ENCODE measurements at places on chromosomes 12 and 14.

- peak; percentile 36 for DNase-seq
Measured at GRCh38 chr14:102902523-102903247, 19.8 kb upstream of the AMN start.

GRCh38 chr12:113228394-113229028, 7.2 kb downstream of the TPCN1 start:
- no peak for DNase-seq

DNA sequence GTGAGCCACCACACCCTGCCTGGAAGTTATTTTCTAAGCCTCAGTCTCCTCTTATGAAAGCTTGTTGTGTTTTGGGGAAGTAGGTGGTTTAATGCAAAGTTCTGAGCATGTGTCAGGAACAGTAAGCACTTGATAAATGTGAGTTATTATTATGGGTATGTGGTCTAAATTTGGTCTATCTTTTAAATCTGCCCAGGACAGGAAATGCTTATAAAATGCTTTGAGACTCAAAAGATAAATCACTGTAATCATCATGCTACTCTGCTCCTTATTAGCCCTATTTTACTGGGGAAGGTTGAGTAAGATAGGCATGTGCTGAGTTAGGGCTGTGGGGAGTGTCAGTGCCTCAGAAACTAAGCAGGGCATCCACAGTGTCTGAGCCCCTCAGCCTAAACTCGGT, 13.1 kb upstream of the SRSF5 start:
- no peak for DNase-seq

- no peak for DNase-seq
Measured at GRCh38 chr12:52151837-52152783, 39.7 kb downstream of the KRT80 start.

DNA sequence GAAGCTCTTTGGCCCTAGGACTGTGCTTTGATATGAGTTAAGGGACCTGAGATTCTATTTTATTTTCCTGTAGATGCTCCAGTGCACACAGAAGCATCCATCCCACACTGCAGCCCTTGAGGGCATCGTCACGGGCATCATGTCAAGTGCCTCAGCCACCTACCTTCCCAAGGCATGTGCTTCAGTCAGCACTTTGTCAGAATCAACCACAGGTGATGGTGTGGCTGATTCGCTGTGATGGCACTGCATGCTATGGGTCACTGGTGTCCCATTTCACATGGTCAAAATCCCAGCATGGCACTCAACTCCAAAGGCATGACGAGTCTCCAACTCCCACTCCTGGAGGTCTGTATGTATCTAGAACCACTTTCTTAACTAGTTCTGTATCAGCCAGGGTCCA, 100.8 kb downstream of the AACS start:
- DNase-seq: no peak

DNA sequence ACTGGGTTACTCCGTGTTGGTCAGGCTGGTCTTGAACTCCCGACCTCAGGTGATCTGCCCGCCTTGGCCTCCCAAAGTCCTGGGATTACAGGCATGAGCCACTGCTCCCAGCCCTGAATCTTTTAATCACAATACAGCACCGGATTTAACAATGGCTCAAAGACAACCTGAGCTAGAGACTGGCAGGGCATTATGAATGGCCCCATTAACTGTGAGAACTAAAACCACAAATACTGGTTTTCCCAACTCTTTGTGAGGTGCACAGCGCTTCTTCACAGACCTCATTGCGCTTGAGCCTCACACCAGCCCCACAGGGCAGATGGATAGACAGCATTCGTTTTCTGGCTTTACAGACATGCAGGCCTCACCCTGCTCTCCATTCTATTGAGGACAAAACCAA, 107.0 kb upstream of the FKBP4 start:
- DNase-seq: no peak

- DNase-seq: no peak
Measured at GRCh38 chr14:102318781-102319276, 717 bp upstream of the ZNF839 start.

GRCh38 chr14:68214431-68214830, 394.9 kb downstream of the RAD51B start:
- no peak for DNase-seq

- DNase-seq: peak; percentile 54
Measured at GRCh38 chr14:44803239-44803905, 158.4 kb downstream of the KLHL28 start.

GRCh38 chr14:69152902-69153151, at the start of gene DCAF5:
Gene DCAF5 (minus strand): TSS chr14:69153119. CDS start chr14:69152978, 141 bp downstream.
- DNase-seq: peak; percentile 85

- DNase-seq: peak; percentile 25
Measured at GRCh38 chr12:27549801-27550652, 26.0 kb downstream of the PPFIBP1 start.

GRCh38 chr12:89960011-89960507, 251.4 kb upstream of the ATP2B1 start:
- no peak for DNase-seq

- DNase-seq: no peak
Measured at GRCh38 chr12:6199531-6200255, 507 bp upstream of the CD9 start.

DNA sequence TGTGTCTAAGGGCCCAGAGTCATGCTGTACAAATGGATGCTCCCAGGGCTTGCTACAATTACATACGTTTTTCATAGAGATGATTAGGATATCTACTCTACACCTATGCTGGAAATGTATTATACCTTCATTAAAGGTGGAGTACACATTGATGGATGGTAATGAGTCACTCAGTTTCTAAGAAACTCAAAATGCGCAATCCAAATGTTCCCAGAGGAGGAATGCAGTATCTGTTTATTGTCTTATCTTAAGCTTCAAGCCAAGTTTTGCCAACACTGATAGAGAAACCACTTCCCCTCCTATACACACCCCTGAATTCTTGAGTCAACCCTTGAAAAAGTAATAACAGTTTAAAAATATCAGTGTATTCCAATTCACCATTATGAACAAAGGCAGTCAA, 266.6 kb upstream of the FAR2 start:
- no peak for DNase-seq

DNA sequence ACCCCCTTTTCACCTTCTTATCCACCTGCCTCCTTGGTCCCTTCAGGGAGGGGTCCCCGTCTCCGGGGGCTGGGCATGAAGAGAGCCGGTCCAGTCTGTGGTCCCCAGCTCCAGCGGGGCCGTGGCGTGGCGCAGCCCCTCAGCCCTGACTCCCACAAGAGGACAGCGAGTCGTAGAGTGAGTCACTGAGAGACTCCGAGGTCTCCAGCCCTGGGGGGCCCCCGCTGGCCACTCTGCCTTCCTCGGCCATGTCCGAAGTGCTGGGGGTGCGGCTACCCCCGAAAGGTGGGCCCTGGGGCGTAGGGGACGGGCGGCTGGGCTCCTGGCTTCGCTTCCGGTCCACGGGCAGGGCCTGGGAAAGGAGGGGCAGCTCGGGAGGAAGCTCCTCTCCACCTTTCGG, 36.5 kb downstream of the NCKAP5L start:
- DNase-seq: no peak

DNA sequence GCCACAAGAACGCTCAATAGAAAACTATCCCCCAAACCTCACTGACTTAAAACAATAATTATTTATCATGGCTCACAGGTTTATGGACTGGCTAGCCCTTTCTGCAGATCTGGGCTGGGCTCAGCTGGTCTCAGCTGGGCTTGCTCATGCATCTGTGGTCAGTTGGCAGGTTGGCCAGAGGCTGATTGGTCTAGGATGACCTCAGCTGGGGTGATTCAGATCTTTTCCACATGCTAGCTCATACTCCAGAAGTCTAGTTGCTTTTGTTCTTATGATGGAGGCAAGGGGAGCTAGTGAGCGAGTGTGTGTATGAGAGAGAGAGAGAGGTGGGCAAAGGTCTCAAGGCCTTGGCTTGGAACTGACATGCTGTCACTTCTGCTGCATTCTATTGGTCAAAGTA, 181.2 kb upstream of the NRXN3 start:
- DNase-seq: no peak

DNA sequence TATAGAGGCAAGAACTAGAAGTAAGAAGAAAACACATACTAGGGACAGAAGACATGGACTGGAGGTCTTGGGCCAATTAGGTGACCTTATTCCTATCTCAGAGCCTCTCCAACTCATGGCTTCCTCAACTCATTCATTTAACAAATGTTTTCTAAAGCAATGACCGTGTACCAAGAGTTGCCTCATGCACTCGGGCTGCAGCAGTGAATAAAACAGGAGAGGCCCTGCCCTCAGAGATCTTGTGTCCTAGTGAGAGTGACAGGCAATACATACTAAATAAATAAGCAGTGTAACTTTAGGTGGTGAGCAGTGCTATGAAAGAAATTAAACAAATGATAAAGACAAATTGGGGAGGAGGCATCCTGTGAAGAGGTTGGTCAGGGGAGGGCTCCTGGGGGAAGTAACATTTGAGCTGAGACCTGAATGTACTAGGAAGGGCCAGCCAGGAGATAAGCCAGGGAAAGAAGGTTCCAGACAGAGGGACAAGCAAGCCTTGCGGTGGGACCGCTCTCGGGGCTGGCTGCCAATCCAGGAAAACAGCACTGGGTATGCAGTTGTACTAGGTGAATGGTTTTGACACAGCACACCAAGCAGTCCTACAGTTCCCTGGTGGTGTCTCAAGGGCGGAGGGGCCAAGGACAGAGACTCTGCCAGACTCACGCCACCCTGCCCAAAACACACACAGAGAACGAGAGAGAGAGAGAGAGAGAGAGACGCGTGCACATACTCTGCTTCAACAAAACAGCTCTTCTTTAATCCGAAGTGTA, 1.3 kb downstream of the NINJ2 start:
- DNase-seq: no peak

GRCh38 chr12:23949348-23950209, at the start of gene SOX5:
Gene SOX5 (minus strand): TSS chr12:23949670. CDS start chr12:23949601, 69 bp downstream.
- DNase-seq: no peak

GRCh38 chr12:28563936-28564335, 373.7 kb downstream of the CCDC91 start:
- DNase-seq: no peak

GRCh38 chr14:102692334-102692733, 84.9 kb upstream of the TRAF3 start:
- no peak for DNase-seq

DNA sequence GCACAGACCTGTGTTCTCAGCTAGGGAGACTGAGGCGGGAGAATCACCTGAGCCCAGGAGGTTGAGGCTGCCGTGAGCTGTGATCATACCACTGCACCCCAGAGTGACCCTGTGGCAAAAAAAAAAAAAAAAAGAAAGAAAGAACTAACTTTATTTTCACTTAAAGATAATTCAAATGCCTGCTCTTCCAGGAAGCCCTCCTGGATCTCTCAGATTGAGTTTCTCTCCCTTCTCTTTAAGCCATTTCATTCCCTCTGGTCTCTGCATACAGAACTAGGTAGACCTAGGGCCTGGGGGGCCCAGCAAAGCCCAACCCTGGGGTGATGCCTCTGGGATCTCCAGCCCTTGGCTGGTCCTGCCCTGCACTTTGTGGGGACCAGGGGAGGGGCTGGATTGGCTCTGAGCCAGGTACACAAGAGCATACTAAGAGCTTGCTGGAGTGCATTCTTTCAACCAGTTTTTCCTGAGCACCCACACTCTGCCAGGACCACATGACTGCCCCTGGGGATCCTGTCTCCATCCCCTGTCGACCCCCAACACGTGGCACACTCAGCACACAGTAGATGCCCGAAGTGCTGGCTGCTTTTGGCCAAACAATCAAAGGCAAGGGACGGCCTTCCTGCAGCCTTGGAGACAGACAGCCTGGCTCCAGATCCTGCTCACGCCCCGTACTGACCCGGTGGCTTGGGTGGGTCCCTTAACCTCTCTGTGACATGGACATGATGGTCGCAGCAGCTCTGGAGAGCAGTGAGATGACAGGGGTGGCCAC, 52.7 kb downstream of the CYP46A1 start:
- DNase-seq: no peak

- no peak for DNase-seq
Measured at GRCh38 chr12:45737638-45738037, 8.1 kb downstream of the ARID2 start.

- no peak for DNase-seq
Measured at GRCh38 chr14:93592786-93593185, 162.0 kb downstream of the UNC79 start.

DNA sequence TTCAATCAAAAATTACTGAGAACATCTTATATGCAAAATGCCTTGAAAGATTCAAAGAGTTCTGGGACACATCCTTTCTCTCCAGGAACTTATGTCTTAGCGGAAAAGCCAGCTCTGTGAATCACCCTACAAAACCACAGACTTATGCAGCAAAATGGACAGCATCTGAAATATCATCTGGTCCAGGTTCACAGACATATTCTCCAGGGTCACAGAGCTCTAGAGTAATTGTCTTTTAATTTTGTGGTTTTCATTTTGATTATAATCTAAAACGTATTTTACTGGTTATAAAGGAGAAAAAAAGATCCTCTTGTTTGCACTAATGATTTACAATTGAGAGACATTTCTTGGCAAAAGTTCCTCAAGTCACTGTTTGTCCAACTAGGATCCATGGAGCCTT, 246.2 kb downstream of the MSRB3 start:
- no peak for DNase-seq

DNA sequence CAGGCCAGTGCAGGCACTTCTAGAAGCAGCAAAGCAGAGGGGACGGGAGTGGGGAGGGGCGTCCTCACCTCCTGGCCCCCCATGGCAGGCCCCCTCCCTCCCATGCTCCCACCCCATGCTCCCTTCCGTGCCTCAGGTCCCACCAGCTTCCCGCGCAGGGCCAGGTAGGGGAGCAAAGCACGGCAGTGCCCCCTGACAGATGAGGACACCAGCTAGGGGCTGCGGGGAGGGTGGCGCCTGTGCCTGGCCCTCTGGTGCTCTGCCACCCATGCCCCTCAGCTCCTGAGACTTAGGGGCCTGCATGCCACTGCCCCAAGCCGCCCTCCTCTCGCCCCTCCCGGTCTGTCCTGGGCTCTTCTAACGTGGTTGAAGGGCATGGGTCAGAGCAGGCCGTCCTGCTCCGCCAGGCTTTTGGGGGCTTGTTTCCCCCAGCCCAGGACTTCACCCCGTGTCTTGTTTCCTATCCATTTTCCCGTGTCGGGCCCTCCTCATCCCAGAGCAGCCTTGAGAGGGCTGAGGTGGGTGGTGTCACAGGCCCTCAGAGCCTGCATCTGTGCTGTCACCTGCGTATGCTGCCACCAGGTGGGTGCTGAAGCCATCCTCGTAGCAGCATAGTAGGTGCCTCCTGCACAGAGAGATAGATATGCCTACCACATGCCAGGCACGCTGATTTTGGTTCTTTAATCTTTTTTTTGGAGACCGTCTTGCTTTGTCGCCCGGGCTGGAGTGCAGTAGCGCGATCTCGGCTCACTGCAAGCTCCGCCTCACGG, 10.2 kb downstream of the TRMT61A start:
- peak; percentile 19 for DNase-seq

- no peak for DNase-seq
Measured at GRCh38 chr12:25723921-25724491, 170.9 kb upstream of the LMNTD1 start.

Measured in COR-L47 (cell line).